ENCODE measurements at places on chromosomes 11 and 22.

- peak; percentile 23 for DNase-seq
Observed at GRCh38 chr11:109512680-109513079, 90.7 kb downstream of the C11orf87 start.

DNA sequence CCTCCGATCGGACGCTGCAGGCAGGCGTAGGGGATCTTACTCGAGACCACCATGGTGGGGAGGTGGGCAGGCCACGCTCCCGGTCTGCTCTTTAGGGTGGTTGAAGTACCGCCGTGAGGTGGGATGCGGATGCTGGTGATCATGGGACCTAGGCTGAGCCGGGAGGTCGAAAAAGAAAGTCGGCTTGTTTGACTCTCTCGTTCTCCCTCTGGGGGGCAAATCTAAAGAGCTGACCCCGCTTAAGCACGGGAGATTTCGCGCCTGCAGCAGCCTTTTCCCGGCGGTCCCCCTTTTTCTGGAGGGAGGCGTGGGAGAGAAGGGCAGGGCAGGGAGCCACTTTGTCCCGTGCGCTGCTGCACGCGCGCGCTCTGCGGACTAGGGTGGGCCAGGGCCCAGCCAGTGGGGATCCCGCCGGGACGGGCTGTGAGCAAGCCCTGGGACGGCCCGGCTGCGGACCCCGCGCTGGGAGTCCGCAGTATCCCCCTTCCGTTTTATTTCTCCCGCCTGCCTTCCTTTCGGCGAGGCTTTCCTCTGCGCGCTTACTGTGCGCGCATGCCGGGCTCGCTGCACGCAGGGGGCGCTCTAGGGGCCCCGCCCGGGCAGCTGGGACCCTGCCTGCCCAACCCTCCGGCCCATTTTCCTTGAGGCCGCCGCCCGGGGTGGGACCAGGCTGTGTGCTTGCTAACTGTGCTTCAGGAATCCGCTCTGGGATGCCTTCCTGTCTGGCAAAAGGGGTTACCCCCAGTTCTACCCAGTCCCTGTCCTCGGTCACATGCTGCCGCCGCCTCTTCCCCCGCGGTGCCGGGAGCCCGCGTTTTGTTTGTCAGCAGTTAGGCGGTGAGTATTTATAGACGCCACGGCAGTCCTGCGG is 81.0 kb downstream of the PRR5L start:
- DNase-seq, result peak; percentile 84

DNA sequence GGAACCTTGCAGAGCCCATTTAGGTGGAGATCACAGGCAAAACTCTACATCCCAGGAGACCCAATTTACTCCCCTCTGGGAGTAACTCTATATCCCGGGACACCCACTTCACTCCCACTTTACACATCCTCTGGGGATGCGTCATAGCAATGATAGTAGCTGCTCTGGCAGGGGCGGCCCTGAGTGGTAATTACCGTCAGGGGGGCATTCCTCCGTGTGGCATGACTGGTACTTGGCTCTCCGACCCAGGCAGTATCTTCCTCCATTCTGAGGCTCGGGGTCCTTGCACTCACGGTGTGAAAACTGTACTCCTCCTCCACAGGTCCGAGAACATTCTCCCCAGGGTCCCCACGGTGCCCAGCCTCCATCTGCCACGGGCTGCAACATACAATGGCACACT is 17.2 kb downstream of the ADAMTS8 start:
- no peak for DNase-seq

GRCh38 chr11:132234878-132235277 is 864.5 kb downstream of the NTM start:
- no peak for DNase-seq

GRCh38 chr22:42202048-42202447 is 68.4 kb downstream of the TCF20 start:
- DNase-seq, result no peak

GRCh38 chr11:61727401-61727811 is 25.0 kb upstream of the MYRF start:
- DNase-seq, result no peak

GRCh38 chr22:23137905-23138561 is 3.8 kb downstream of the RSPH14 start:
- DNase-seq, result peak; percentile 94

GRCh38 chr22:38844315-38845003 is 631 bp upstream of the NPTXR start:
- DNase-seq, result no peak

All from MM.1S (cell line).